ENCODE measurements at places on chromosomes 7 and 10. TPM values are rescaled to one million over a fixed set of nuclear protein-coding genes. Genes with fewer than 3 reads are reported as not detected.

DNA sequence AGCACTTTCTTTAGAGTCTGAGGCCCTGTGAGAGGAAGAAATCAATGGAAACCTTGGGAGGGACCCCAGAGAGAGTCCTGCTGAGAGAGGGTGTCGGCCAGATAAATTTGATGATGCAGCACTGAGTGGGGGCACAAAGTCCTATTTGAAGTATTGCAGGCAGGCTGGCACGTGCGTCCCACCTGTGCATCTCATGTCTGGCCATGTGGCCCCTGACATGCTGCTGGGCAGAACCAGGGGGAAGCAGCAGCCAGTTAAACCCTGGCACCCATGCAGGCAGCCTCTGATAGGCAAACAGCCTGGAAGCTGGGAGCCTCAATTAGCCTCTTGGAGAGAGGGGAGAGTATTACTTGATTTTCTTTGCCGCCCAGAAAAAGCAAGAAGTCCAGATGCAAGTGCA, 180.9 kb downstream of the PLXNA4 start:
- no peak for DNase-seq

- DNase-seq = no peak
Observed at GRCh38 chr10:16905320-16905719, 88.1 kb upstream of the RSU1 start.

DNA sequence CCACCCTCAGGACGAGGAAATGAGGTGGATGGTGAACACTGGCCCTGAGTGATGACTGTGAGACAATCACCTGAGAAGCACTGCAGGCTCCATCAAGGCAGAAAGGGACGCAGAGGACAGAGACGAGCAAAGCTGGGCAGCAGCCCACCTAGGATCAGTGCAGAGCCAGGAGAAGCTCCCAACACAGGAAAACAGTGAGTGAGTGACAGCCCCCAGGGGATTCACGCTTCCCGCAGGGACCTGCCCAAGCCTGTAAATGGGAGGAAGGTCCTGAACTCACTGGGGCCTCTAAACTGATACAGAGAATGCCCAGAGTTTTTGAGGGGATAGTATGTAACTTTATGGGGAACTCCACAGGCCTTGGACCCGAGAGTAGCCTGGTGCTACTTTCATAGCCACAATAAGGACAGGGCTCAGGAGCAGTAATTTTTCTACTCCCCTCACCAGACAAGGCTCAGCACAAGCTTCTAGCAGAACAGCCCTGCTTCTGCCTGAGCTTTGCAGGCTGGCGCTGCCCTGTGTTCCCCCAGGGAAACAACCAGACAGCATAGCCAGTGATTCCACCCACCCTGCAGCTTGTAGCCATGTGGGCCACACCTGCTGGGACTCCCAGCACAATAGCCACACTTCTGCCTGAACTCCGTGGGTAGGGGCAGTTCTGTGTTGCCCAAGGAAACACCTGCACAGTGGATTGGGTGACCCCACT, 708.4 kb downstream of the POM121L12 start:
- DNase-seq = no peak

- peak; percentile 21 for DNase-seq
Observed at GRCh38 chr7:18693406-18693805, 197.9 kb downstream of the HDAC9 start.

- no peak for DNase-seq
Observed at GRCh38 chr10:32189400-32190084, 133.3 kb upstream of the KIF5B start.

DNA sequence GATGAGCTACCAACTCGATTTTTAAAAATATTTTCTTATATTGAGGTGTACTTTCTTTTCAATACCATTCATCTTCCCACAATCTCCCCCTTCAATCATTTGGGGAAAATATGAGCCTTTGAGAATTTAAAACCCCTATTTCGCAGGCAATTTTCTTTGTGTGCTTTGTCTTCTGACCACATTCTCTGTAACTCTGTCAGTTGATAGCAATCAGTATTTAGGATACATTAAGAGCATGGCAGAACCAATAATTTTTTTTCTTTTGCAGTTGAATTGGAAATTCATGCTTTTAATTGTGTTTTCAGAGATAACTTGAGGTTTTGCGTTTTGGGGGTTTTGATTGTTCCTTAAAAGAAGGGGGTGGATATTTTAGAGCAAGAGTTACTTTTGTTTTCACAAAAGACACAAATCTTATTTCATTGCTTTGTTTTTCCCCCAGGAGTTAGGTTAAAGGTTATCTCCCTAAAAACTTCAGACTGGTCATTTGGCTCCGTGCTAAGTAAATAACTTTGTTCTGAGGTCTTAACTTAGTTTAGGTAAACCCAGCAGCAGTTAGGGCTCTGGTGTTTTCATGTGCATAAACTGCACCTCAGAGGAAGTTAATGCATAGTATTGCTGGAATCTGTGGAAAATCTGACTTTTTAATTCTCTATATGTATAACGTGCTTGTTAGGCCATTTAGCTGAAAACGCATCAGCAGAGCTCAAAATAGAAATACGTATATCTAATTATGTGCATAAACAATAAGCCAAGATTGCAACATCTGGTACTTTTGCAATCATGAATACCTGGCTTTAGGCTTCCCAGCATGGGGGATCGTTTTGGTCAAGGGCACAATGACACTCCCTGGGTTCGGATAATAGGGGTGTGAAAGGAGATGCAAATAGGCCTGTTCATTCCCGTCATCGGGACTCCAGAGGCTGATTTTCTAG, 676.4 kb upstream of the ANKRD30A start:
- DNase-seq = no peak

- no peak for DNase-seq
Observed at GRCh38 chr10:107616463-107617410, 452.2 kb upstream of the SORCS1 start.

DNA sequence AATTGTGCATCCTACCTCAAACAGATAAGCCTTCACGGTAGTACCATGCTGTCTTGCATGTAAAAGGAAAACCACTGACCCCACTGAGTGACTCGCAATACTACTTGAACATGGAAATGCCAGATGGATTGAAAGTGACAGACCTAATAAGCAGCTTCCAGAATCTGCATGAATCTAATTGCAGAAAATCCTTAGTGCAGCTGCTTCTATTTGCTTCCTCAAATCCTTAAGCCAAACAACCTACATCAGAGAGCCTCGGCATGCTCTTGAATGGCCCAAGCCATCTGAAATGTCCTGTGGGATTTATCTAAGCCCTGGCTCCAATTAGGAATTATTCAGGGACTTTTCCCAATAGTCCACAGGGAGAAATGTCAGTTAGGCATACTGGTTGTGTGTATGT, 509.5 kb upstream of the CELF2 start:
- DNase-seq = no peak

DNA sequence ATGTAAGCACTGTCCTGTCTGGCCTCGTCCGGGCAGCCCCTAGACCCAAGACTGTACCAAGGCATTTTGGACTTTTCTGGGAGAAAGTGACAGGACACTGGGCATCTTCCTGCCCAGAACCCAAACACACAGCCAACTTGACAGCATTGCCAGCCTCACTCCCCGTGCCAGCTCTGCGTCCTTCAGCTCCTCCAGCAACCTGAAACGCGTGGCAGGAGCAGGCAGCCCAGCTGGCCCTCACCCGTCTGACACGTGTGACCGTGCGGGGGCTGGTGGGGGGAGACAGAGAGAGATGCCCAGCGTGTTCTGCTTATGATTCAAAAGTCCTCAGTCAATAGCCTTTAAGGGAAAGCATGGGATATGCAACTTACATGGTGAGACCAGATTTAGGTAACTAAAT, 50.3 kb upstream of the SLC29A3 start:
- peak; percentile 79 for DNase-seq

DNA sequence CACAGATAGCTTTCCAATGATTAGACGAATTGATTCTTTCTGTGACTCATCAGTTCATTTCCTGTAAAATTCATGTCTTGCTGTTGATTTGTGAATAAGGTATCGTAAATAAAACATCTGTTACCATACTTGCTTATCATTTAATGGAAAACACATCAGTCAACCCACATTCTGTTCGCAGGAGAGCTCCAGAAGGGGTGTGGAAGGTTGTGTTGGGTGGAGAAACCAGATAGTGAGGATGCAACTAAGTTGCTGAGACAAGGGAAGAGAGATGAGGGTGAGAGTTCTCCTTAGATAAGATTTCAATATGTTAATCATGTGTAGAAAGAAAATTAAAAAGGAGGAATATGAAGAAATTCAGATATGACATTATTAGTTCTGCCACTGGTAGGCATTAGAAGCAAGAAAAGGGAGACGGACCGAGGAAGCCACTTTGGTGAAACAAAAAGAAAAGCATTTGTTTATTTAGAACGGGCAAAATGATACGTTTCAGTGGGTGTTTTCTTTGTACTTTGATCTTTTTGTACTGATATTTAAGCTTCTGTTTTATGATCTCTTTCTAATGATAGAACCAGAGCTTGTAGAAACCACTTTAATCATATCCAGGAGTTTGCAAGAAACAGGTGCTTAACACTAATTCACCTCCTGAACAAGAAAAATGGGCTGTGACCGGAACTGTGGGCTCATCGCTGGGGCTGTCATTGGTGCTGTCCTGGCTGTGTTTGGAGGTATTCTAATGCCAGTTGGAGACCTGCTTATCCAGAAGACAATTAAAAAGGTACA, 7.8 kb downstream of the CD36 start:
- no peak for DNase-seq

DNA sequence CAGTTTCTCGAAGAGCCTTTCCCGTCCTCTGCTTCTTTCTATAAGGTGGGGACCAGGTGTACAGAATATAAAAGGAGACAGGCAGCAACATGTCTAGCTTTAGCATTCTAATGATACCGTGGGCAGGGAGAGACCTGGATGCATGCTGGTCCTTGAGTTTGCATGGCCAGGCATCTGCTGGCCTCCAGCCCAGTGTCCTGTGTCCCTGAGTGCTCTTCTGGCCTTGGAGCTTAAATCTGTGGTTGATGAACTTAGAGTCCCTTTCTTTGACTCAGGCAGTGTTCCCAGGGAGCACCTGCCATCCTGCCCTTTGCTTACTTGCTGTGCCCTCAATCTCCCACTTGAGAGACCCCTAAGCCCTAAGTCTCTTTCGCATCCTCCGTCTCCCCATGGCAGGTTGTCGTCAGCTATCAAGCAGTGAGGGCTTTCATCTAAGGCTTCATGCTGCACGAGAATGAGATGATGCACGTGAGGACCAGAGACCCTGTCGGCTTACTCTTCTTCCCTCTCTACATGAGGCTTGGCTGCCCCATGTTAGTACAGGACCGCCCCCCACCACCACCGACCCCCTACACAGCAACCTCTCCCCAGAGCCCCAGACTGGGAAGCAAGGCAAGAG, 313.4 kb upstream of the C7orf33 start:
- DNase-seq = no peak

- no peak for DNase-seq
Observed at GRCh38 chr7:22417841-22418240, 60.9 kb upstream of the RAPGEF5 start.

The TMEM236 gene
- total RNA-seq = 0.56 TPM

The TLX1 gene
- total RNA-seq = not detected

The CTNNA3 gene
- total RNA-seq = 19.2 TPM

The GDF2 gene
- total RNA-seq = not detected

The NKX1-2 gene
- not detected for total RNA-seq

Measured in gastrocnemius medialis (tissue), 4 donors.